ENCODE measurements at places on chromosomes 7 and 10. TPM values are rescaled to one million over a fixed set of nuclear protein-coding genes. Genes with fewer than 3 reads are reported as not detected.

GRCh38 chr10:62866451-62866850 is 50.3 kb upstream of the EGR2 start:
- no peak for DNase-seq

GRCh38 chr10:110947061-110947595 is 27.7 kb downstream of the SHOC2 start:
- no peak for DNase-seq

DNA sequence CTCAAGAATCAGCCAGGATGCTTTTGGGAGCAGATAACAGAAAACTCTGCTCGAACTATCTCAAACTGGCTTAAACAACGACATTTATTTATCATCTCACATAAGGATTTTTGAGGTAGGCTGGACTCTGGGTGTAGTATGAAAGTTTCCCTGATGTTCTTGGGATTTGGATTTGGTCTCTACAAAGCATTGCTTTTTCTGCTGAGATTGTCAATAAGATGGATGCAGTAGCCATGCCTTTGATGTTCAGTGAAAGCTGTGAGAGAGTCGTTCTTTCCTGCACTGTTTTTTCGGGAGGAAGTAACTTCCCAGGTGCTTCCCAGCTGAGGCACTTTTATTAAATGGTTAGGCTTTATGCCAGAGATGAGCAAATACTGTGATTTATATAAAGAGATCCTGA is 181.1 kb downstream of the PRKG1 start:
- no peak for DNase-seq

- no peak for DNase-seq
Measured at GRCh38 chr10:129136074-129136473, 331.0 kb upstream of the MGMT start.

DNA sequence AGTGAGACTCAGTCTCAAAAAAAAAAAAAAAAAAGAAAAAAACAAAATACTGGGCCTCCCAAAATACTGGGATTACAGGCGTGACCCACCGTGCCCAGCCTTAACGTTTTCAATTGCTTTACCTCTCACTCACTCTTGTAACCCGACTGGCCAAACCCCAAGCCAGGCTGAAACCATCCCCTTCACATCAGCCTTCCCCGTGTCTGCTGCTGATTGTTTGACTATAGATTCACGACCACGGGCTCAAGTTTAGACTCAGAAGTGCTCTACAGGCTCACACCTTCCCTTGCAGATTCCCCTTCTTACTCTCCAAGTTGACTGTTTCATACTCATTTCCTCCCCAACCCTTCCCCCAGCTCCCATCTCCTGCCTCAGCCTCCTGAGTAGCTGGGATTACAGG is 22.3 kb downstream of the TYW1 start:
- peak; percentile 19 for DNase-seq

DNA sequence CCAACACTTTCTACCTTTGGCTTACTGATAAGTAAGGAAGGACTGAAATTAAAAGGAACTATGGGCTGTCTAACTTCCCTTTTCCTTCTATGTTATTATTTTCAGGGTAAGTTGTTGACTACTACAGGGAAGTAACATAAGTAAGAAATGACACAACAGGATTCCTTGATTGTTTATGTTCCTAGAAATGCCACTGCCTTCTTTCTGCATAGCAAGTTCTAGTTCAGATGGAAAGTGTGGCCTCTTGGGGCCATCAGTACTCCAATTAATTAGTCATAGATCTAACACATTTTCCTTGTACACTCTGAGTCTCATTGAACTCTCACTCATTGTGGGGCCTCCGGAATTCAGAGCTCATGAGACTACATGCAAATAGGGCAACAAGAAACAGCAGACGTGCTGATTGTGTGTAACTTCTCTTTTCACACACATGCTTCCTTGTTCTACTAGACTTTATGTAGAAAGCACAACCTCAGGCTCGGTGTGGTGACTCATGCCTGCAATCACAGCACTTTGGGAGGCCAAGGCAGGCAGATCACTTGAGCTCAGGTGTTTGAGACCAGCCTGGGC is 35.3 kb upstream of the HIBADH start:
- no peak for DNase-seq

Gene AKR1C3
- total RNA-seq = 0.96 TPM
